ENCODE measurements at places on chromosomes 1 and 21. TPM values are rescaled to one million over a fixed set of nuclear protein-coding genes. Genes with fewer than 3 reads are reported as not detected.

EXO1 gene
- 0.73 TPM for polyA plus RNA-seq

- DNase-seq, result no peak
Measured at GRCh38 chr1:36055706-36056105, 28.2 kb upstream of the TEKT2 start.

EXTL1 gene
- not detected for polyA plus RNA-seq

- peak; percentile 5 for DNase-seq
Measured at GRCh38 chr1:55702064-55702463, 486.9 kb upstream of the USP24 start.

GRCh38 chr1:151237678-151238466, 16.7 kb upstream of the PSMD4 start:
- peak; percentile 31 for DNase-seq

RNU1-2 gene
- polyA plus RNA-seq, result not detected

- no peak for DNase-seq
Measured at GRCh38 chr1:164805399-164805798, 246.4 kb downstream of the PBX1 start.

Data from B cell (primary cell).